Activated T-helper 1 cell treated with anti-CD3 and anti-CD28 coated beads, Interleukin-2, amount 50 U/mL, for 16 hours (primary cell): ENCODE measurements at places on chromosomes 5 and 9.

GRCh38 chr5:175809531-175810121 lies 61.8 kb upstream of the CPLX2 start:
- no peak for DNase-seq

DNA sequence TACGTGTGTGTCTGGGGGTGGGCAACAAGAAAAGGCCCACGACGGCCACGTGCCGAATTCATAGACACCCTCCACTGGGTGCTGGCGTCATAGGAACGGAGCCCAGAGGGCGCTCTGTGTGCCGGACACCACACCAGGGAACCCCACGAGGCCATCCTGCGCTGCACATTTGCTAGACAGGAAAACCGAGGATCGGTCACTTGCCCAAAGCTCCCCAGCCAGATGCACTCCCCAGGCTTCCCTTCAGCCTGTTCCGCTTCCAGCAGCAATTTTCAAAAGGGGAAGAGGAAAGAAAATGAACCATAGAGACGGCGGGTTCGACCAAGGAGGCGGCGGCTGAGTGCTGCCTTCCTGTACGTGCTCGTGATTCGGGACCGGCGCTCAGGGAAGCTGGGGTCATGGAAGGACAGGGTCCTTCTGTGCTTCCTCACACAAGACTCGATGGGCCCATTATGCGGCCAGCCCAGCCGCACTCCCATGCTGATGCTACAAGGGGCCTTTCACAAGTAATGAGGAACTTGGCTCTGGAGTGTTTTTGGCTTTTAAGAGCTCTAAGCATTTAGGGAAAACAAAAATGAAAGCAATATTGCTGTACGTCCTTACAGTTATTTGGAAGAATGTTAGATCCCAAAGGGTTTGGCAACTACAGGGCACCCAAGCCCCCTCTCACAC lies 124.6 kb upstream of the SARDH start:
- DNase-seq, result no peak

GRCh38 chr5:177361418-177362291 lies 3.9 kb downstream of the RGS14 start:
- no peak for DNase-seq

- DNase-seq, result no peak
These were observed 53.9 kb downstream of the SGCD start for GRCh38 chr5:156380848-156381247.

- DNase-seq, result no peak
These were observed 163.9 kb upstream of the CLINT1 start for GRCh38 chr5:158022837-158023236.

- DNase-seq, result no peak
These were observed 62.5 kb downstream of the NFIB start for GRCh38 chr9:14251154-14252071.

DNA sequence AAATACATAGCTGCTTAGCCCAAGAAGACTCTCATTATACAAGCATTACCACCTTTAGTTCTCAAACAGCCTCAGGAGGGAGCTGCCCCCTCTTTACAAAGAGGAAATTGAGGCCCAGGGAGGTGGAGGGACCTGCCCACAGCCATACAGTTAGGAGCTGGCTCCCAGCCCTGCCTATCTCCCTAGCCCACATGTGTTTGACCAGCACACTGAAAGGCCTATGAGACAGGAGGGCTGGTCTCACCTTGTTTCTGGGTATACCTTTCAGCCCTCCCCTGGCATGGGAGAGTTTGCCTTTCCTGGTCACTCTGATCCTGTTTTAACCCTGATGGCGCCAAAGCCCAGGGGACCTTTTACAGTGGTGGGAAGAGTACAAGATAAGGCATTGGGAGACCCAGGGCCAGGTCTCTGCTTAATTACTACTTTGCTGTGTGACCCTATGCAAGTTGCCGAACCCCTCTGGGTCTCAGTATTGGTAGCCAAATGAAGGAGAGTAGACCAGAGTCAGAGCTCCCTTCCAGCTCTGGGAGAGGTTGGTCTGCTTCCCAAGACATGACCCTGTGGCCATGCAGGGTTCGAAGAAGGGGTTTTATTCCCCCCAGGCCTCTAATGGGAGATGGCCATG lies 60.9 kb upstream of the RPL26L1 start:
- DNase-seq, result no peak

- DNase-seq, result no peak
These were observed 9.7 kb downstream of the PTGER4 start for GRCh38 chr5:40689438-40689837.

DNA sequence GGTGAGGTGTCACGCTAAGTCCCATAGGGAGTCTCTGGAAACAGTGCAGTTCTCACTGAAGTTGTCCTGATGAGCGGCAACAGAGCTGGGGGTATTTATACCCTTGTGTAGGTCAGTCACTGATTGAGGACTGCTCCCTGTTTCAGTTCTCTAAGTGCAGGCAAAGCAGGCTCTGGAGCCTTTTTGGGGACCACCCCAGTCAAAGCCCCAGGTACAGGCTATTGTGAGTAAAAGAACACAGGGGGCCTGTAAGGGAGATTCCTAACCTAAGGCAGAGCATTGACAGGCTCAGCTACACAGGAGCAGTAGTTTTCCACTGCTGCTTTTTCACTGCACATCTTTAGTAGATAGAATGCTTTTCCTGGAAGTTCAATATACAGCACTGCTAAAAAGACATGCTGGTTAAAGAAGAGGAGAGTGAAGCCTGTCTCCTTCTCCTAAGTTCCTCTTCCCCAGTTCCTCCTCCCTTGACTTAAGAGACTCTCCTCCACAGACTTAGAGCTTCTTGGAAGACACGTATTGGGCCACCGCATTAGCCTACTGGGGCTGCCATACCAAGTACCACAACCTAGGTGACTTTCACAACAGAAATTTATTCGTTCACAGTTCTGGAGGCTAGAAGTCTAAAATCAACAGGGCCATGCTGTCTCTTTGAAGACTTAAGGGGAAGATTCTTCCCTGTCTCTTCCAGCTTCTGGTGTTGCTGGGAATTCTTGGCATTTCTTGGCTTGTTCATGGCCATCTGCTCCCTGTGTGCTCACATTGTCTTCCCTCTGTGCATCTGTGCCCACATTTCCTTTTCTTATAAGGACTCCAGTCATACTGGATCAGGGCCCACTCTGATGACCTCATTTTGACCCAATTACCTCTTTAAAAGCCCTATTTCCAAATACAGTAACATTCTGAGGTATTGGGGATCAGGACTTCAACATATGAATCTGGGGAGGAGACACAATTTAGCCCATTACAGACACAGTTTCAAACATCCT lies 221.0 kb downstream of the ESM1 start:
- DNase-seq, result no peak
